ENCODE measurements at places on chromosomes 11 and 22.

- DNase-seq: no peak
These were observed 23.1 kb downstream of the CD6 start for GRCh38 chr11:60994541-60995080.

DNA sequence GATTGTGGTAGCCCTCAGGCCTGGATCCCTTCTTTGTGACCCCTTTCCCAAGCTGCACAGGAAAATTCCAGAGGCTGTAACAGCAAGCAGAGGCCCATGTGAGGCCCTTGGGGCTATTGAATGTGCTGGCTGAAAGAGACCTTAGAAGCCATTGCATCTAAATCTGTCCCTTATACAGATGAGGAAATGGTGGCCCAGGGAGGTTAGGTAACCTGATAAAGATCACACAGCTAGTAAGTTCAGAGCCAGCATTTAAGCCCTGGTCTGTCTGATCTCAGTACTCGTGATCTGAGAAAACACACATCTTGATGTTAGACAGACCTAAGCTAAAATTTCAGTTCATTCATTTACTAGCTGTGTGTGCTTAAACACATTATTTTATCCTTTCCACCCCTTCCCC is 115.9 kb upstream of the TBCEL start:
- no peak for DNase-seq

DNA sequence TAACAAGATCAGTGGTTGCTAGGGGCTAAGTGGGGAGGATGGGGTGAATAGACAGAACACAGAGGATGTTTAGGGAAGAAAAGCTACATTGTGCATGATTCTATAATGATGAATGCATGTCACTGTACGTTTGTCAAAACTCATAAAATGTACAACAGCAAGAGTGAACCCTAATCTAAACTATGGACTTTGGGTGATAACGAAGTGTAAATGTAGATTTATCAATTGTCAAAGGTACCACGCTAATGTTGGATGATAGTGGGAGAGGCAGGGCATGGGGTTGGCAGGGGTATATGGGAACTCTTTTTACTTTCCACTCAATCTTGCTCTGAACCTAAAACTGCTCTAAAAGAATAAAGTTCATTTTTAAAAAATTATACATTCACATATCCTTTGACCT is 21.3 kb upstream of the SLC5A1 start:
- no peak for DNase-seq

DNA sequence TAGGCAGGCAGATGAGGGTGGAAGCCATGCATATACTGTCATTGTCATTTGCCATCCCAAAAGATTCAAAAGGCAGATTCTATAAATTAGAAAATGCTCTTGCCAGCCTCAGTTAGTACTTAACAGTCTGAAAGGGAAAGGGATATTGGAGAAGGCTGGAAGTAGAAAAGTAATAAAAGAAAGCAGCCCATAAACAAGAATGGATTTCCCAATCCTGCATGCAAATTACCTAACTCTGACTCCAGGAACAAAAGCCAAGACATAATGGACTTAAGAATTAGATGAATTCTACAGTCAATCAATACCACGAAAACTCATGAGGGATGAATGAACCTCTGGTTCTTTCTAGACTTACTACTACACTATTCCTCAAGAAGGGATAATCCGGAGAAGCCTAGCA is 5.9 kb downstream of the PAK1 start:
- DNase-seq: no peak

DNA sequence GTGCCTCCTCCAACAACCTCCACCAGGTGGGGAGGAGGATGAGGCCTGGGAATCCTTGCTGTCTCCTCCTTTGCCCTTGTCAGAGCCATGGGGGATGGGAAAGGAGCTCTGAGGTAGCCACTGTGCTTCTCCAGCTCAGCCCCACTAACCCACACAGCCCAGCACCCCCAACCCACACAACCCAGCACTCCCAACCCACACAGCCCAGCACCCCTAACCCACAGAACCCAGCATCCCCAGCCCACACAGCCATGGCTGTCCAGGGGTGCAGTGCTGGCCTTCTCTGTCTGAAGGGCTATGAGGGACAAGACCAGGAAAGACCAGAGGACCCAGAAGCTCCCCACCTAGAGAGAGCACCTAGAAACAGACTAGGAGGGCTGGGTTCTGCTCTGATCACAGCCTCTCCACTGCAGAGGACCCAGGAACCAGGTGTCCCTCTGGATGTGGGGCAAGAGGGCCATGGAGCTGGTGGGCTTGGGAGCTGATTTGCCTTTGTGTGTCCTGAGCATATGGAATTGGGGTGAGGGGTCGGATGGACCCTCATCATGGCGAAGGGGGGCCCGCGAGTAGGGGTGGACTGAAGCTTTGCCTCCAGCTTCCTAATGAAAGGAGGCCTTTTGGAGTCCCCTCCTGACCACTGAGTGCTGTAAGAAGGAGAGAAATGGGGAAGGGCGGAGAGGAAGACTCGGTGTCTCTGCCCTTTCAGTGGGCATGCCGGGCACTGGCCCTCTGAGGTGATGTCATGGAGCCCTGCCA is 117.6 kb upstream of the THY1 start:
- no peak for DNase-seq

- no peak for DNase-seq
These were observed 25.2 kb downstream of the CWC15 start for GRCh38 chr11:94948070-94948617.

DNA sequence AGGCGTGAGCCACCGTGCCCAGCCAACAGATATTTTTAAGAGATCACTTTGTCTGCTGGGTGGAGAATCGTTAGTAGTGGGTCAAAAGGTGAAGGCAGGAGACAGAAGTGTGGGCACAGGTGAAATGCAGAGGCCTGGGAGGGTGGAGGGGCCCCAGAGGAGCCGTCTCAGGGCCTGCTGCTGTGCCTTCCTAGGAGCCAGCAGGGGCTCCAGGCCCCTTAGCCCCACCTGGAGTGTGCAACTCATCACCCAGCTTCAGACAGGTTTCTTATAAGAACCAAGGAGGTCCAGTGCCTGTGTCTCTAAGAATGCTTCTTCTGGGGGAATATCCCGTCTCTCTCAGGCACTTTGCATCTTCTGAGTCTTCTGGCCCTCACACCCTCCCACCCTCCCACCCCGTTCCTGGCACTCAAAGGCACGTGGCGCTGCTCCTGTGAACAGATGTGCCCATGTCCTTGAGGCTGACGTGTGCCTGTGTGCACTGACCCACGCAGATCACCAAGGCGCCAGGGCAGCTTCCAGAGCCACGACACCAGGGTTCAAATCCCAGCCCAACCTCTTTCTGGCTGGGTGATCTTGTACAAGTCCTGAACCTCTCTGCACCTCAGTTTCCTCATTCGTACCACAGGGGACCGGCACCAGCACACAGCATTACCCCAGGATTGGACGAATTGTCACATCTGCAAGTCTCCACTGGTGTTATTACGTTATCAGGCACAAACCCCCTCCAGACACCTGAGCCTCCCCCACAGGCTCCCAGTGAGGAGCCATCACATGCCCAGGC is 3.4 kb downstream of the ARSA start:
- DNase-seq: no peak

GRCh38 chr11:73240190-73240781 is 22.2 kb downstream of the P2RY2 start:
- DNase-seq: no peak

GRCh38 chr11:83175815-83176214 is 17.7 kb upstream of the ANKRD42 start:
- DNase-seq: no peak

DNA sequence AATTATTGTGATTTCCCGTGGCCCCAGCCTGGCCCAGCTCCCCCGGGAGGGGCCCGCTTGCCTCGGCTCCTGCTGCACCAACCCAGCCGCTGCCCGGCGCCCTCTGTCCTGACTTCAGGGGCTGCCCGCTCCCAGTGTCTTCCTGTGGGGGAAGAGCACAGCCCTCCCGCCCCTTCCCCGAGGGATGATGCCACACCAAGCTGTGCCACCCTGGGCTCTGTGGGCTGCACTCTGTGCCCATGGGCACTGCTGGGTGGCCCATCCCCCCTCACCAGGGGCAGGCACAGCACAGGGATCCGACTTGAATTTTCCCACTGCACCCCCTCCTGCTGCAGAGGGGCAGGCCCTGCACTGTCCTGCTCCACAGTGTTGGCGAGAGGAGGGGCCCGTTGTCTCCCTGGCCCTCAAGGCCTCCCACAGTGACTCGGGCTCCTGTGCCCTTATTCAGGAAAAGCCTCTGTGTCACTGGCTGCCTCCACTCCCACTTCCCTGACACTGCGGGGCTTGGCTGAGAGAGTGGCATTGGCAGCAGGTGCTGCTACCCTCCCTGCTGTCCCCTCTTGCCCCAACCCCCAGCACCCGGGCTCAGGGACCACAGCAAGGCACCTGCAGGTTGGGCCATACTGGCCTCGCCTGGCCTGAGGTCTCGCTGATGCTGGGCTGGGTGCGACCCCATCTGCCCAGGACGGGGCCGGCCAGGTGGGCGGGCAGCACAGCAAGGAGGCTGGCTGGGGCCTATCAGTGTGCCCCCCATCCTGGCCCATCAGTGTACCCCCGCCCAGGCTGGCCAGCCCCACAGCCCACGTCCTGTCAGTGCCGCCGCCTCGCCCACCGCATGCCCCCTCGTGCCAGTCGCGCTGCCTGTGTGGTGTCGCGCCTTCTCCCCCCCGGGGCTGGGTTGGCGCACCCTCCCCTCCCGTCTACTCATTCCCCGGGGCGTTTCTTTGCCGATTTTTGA is 3.3 kb upstream of the ANKRD13D start:
- no peak for DNase-seq

- DNase-seq: no peak
These were observed 15.8 kb upstream of the MRGPRD start for GRCh38 chr11:68996376-68997123.

GRCh38 chr22:26360169-26360885 is 68.7 kb upstream of the ASPHD2 start:
- DNase-seq: peak; percentile 40

DNA sequence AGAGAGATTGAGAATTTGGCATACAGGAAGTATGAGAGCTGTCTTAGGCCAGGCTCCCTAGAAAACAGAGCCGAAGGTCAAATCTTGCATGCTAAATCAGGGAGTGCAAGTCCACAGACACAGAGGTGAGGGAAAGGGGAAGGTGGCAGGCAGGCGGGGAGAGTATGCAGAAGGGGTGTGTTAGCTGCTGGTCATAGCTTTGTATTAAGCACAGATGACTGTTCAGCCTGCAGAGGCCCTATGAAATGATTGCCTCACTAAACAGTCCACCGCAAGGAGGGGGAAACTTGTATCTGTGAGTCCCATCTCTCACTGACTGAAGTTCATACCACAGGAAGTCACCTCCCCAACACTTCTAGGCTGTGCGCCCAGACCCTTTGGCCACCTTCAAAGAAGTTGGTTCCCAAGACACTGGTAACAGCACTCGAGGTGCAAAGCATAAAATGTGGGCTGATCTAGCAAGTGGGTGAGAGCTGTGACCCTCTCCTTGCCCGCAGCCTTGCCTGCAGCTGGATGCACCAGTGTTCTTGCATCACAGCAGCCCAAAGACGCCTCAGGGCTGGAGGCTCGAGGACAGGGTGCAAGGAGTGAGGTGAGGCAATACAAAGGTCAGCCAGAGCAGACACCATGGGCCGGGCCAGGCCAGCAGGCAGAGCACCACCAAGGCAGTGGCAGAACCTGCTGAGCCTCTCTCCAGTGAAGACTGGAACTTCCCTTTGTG is 115.3 kb upstream of the TBCEL start:
- no peak for DNase-seq

DNA sequence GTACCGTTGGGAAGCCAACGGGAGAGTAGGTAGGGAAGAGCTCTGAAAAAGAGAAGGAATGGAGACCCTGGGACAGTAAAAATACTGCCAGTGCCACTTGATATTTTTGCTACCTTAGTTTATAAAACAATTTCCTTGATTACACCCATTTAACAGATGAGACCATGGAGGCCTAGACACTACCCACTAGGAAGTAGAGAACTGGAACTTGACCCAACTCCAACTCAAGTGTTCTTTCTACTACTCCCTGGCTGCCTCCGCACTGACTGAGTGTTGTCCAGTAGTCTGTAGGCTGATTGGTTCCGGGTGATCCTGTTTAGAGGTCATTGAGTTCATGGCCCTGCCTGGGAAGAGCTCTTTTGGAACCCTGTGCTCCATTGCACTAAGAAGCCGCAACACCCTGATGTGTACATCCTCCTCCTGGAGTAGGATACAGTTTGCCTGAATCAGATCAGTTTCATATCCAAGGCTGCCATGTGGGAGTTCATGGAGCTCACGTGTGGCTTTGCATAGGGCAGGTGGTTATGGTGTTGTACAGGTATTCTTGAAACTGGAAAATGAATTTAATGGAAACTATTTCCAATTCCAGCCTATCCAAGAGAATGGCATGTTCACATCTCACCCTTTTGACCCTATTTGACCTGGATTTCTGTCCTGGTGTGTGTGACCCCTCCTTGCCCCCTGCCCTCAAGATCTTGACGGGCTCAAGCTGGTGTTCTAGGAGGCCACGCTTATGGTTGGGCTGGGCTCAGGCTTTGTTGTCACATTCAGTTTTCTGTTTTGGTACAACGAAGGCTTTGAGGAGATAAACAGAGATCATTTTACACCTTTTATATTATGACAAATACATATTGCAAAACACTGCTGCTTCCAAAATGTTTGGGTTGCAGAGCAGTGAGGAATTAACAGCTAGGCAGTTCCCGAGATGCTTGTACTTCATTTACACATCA is 102.2 kb upstream of the NNMT start:
- no peak for DNase-seq

- no peak for DNase-seq
These were observed 6.5 kb downstream of the MLC1 start for GRCh38 chr22:50078761-50079160.

GRCh38 chr11:11978792-11979487 is 29.5 kb downstream of the DKK3 start:
- no peak for DNase-seq

DNA sequence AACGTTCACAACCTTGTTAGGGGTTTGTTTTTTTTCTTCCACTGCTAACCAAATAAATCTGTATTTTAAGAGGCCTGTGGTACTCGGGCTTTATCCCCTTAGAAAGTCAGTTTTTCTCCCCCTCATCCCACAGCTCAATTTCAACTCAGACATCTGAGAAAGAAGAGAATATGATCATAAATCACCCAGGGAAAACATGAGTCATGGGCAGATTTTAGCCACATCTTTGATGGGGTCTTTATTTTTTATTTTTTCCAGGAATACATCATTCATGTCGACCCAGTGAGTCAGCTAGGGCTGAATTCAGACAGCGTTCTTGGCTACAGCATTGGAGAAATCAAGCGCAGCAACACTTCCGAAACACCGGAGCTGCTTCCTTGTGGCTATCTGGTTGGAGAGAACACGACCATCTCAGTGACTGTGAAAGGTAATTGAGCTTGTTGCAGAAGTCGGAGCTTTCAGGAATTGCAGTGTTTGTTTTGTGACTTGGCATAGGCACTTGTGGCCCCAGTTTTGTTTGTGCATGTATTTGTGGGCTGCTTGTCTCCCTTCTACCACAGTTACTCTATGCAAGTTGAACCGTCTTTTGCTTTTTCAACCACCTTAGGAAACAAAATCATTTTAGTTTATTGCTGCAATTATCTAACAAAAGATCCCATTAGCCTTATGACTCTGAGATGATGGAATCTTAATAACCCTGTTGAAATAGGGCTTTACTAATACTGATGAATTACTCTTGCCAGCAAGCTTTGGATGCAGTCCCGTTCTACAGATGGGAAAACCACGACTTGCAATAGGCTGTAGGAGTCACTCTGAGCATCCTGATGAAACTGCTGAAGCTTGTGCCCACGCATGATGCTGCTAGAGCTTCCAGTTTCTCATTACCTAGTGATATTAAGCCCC is 62.7 kb downstream of the DBX1 start:
- DNase-seq: no peak

Measured in activated T-helper 9 cell treated with anti-CD3 and anti-CD28 coated beads, Interleukin-2, amount 50 U/mL, for 16 hours (primary cell).